ENCODE measurements at places on chromosomes 16 and 17.

DNA sequence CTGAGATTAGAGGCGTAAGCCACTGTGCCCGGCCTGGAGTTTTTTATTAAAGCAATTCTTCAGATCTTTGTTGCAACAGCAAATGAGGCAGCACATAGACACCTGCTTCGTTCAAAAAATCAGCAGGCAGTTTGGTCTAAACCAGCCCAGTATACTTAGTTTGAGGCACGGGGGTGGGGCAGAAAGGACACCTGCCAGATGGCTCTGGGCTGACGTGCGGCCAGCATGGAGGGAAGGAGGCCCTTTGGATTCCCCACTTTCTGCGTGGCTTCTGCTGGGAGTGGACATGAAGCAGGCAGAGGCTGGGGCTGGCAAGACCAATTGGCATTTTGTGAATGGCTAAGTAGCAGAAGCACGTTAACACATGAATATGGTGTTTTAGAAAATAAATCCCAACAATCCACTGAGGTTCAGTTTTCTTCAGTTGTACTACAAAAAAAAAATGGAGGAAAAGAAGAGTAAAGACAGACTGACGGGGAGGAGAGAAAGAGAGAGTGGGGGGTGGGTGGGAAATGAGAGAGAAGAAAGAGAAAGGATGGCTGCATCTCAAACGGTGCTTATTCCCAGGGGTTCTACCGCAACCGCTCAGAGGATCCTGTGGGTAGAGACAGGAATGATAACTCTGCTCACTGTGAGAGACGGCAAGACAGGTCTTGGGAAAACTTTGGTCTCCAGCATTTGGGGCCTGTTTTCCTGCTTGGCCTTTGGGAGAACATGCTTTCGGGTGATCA is 16.3 kb downstream of the C16orf46 start:
- DNase-seq, result no peak

DNA sequence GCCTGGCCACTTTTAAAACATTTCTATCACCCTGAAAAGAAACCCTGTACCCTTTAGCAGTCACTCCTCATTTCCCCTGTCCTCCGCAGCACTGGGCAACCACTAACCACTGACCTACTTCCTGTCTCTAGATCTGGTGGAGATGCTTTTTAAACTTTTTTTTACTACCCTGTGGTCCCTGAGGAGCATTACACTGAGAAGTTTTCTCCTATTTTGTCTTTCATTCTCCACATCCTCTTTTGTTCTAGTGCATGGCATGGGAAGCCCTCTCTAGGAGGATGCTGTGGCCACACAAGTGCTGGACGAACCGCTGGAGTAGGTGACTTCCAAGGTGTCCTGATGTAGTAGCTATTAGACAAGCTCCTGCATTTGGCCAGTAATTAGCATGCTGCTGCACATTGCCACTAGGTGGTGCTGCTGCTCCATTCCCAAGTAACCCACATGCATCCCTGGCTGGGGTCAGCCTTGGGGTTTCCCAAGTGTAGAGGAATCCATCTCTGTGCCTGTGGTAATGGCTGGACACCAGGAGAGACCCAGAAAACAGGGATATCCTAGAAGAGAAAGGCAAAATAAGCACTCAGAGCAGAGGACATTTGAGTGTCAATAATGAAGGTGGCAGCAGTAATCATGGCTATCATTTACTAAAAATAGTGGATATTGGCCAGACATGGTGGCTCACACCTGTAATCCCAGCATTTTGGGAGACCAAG is 143.8 kb upstream of the CRHR1 start:
- peak; percentile 70 for DNase-seq

DNA sequence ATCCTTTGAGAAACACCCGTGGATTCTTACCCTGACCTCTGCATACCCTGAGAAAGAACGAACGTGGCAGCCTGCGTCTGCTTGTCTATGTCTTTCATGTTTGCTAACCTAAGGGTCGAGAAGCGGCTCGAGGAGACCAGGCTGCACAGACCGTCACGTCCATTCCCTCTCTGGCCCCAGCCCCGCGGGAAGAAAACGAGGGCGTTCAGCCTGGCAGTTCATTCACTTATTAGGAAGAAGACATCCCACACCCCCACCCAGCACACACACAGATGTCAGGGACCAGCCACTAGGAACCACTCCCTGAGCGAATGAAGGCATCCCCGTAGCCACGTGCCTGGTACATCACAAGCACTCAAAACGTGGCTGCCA is 655 bp upstream of the MTHFSD start:
- no peak for DNase-seq

- no peak for DNase-seq
These were observed 74.3 kb upstream of the CRHR1 start for GRCh38 chr17:45709728-45710288.

GRCh38 chr17:48816774-48817590 is at the start of gene TTLL6:
Gene TTLL6 (minus strand): TSS chr17:48817229. CDS start chr17:48817072, 157 bp downstream.
- peak; percentile 93 for DNase-seq

DNA sequence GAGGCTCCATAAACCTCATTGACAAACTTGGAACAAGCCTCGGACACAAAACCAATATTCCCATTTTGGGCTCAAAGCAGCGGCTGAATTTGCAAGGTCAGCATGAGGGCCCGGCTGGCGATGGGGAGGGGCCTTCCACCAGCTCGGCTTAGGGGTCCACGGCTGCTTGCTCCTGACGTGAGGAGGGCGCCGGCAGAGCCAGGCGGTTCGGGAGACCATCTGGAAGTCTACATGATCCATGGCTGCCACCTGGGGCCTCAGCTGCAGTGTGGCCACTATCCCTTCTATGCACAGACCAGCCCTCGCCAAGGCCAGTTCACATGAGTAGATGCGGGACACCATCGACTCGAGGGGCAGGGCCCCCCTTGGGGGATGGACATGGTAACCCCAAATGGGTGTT is 39.1 kb downstream of the NDEL1 start:
- DNase-seq, result no peak

GRCh38 chr17:28255616-28256015 is 63.4 kb upstream of the TMEM97 start:
- no peak for DNase-seq

- DNase-seq, result no peak
These were observed 44.9 kb upstream of the TANGO6 start for GRCh38 chr16:68798398-68798797.

DNA sequence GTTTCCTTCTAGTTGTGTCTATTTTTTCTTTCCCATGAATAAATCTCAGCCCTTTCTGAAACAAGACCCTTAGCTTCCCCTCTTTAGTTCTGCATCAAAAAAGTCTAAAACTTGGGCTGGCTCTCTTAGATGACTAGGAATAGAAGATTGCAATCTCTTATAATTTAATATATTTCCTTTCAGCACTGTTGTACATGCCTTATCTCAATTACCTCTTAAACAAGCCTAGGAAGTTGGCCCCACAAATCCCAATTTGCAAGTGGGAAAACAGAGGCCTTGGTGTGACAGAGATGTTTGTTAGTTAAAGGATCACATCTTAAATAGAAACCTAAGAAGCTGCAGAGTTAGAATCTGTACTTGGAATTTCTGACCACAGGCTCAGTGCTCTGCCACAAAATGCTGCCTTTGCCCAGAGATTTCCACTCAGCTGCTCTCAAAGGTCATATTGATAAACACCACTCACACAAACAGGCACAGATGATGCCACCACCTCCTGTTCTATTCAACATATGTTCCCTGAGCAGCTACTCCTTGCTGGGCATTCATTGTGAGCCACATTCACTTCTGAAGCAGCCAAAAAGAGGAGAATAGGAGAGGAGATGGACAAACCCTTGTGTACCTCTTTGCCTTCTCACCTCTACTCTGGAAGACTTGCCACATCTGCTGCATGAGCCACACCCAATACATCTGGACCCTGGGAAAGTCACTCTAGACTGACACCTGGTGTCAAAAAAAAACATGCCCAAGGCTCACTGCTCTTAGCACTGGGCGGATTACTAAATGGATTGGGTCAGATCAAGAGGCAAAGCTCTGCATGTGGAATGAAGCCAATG is 5.5 kb downstream of the CCDC182 start:
- DNase-seq, result peak; percentile 58

DNA sequence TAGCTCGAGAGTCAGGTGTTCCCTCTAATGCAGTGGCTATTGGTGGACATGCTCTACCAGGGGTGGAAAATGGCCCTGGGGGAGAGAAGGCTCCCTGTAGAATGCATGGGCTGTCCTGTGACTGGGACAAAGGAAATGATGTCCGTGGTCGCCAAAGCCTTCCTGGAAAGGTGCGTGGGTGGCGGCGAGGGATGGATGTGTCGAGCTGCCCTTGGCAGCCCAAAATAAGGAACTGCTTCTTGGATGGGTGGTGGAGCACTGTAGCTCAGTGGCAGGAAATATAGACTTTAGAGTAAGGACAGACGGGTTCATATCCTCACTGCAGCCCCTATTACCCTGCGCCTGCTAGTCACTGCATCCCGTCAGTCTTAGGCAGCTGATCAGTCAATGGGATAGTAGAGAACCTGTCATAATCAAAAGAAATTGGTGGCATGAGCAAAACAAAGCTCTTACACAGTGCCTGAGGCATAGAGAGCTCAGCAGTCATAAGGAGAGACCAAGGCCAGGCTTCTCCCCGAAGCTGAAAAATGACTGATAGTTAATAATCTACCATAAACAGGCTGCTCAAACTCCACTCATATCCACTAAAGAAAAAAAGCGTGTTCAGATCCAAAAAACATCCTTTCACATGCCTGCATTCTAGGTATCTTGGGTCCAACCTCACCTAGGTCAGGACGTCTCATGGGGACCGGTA is 123.5 kb upstream of the PLCG2 start:
- DNase-seq, result no peak

DNA sequence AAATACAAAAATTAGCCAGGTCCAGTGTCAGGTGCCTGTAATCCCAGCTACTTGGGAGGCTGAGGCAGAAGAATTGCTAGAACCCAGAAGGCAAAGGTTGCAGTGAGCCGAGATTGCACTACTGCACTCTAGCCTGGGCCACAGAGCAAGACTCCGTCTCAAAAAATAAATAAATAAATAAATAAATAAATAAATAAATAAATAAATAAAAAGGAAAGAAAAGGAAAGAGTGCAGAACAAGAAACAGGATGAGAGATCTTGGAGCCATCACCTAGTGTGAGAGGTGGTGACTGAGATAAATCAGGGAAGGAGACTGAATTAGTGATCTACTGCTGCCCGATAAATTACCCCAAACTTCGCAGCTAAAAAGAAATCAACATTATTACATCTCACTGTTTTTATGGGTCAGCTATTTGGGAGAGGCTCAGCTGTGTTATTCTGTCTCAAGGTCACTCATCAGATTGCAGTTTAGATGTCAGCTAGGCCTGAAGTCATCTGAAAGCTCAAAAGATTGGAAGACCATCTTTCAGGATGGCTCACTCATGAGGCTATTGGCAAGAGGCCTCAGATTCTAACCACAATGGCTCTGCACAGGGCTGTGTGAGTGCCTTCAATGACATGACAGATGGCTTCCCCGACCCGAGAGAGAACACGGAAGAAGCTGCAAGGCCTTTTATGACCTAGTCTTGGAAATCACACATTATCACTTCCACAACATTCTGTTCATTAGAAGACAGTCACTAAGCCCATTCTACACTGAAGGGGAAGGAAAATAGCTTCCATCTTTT is 66.4 kb downstream of the CMC2 start:
- no peak for DNase-seq
